Occipital lobe (tissue), 3 donors: ENCODE measurements at places on chromosomes 6 and 20.

DNA sequence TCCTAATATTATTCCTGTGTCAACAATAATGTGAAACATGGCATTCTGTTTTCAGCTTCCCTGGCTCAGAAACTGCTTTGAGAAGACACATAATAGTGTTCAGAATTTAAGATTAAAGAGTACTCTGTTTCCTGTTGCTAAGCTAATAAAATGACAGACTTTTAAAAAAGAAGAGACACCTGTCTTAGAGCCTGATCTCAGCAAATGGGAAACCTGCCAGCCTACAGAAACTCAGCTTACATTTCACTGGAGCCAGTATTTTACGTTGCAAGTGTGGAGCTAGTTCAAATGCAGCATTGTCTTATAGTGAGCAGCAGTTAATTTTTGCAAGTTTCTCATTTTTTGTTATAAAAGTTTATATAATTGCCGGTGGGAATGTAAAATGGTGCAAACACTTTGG, 28.8 kb downstream of the KIZ start:
- DNase-seq = no peak

- no peak for DNase-seq
Observed at GRCh38 chr6:164812706-164813105, 496.7 kb downstream of the C6orf118 start.

DNA sequence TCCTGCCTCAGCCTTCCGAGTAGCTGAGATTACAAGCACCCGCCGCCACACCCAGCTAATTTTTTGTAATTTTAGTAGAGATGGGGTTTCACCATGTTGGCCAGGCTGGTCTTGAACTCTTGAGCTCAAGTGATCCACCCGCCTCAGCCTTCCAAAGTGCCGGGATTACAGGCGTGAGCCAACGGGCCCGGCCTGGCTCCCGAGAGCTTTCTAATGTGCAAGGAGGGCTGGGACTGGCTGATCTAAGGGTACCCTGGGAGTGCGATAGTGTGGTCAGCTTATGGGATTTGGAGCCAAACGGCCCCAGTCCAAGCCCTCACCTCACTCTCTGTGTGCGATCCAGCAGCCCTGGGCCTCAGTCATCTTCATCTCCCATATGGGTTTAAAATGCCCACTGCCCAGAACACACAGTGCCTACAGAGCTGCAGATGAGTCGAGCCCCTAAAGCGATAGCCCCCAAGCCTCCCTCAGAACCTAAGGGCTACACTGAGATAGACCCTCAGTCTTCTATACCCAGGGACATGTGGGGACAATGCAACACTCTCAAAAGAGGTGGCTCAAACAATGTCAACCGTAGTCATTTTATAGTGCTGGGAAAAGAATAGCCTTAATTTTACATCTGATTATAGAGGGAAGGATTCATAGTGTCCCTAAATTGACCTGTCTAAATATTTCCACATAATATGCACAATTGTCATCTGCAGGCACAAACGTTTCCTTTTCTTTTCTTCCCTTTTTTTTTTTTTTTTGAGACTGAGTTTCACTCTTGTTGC, 50.1 kb downstream of the SSR1 start:
- DNase-seq = no peak

GRCh38 chr6:1363298-1363697, 26.1 kb upstream of the FOXF2 start:
- no peak for DNase-seq

- no peak for DNase-seq
Observed at GRCh38 chr20:25179439-25180089, 15.9 kb upstream of the ENTPD6 start.

DNA sequence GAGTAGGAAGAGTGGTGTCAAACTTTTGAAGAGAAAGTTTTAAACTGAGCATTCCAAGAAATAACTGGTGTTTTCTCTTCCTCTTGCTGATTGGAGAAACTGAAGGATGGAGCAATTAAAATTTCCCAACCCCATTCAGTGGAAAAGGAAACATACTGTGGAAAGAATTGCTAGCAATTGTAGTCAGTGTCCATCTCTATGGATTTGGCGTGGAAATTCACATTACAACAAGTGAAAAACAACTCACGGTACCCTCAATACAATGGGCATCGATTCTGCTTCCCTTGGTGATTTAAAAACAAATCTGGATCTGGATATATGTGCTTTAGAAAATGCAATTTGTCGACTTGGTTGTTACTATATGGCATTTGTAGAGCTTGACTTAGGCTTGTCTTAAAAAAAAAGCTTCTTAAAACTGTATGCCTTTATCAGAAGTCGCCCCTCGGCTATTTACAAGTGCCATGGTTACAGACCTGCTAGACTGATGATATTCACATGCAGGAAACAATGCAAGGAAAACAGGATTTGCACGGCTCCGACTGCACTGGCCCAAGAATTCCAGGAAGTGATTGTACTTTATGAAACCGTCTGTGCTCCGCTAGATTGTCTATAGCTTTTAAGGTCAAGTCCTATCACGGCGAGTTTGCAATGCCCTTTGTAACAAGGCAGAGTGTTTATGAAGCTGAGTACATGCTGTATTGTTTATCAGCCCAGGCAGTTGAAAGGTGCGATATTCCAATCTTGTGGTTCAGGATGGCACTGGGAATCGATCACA, 131.7 kb upstream of the PHACTR1 start:
- no peak for DNase-seq

- no peak for DNase-seq
Observed at GRCh38 chr6:47890326-47890875, 108.6 kb downstream of the OPN5 start.
